ENCODE measurements at places on chromosomes 2 and 18.

GRCh38 chr18:41703744-41704530 is 251.1 kb upstream of the PIK3C3 start:
- no peak for DNase-seq

- peak; percentile 49 for DNase-seq
These were observed 10.4 kb upstream of the MAP3K2 start for GRCh38 chr2:127398239-127398590.

DNA sequence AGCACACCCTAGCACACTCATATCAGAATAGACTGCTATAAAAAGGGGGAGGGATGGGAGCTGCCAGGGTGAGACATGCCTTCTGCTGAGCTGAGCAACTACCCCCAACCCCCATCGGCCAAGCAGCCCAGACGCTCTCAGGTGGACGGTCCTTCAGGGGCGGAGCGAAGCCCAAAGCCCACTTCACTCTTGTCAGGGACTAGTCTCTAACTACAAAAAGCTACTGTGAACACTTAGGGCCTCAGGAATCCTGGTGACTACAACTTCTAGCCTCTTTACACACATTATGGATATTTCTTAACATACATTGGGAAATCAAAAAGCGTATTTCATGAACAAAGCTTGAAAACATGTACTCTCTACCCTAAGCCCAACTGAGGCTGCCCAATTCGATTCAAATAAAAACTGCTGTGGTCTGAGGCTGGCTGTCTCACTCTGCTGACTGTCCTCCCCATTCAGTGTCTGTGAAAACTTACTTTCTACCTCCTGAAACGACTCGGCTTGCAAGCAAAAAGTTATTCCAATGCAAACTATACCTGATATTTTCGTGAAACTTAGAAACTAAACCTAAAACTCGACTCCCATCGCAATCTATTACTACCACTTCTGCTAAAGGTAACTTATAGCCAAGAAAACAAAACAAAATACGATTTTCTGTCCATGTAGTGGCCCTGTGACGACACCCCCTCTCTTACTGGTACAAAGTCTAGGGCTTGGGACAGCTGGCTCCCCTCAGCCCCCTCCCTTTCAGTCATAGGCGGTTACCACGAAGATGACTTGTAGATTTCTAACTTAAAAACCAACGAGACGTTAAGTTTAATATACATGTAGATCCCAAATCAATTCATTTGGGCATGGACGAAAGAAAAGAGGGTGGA is 1.2 kb downstream of the SERTAD2 start:
- DNase-seq: peak; percentile 41

DNA sequence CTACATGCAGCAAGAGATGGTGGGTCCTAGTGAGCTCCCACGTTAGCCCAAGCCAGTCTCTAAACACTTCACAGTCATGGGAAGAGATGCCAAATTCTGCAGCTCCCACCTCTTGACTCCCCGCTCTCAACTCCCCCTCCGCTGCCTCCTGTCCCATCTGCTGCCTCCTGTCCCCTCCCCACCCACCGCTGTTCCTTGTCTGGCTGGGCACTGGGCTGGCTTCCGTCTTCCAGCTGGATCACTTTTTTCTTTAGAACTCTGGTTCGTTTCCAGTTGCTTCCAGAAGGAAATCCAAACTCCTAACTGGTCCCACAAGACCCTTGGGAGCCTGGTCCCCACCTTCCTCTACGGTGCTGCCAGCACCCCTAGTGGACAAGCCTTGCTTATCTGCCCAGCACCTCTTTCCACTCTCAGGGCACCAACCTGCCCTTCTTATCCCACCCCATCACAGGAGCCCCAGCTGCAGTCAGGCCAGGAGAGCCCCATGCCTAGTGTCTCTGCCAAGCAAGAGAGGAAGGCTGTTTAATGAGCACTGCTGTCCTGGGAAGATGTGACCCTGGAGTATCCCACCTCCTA is 12.1 kb upstream of the TWIST2 start:
- DNase-seq: no peak

DNA sequence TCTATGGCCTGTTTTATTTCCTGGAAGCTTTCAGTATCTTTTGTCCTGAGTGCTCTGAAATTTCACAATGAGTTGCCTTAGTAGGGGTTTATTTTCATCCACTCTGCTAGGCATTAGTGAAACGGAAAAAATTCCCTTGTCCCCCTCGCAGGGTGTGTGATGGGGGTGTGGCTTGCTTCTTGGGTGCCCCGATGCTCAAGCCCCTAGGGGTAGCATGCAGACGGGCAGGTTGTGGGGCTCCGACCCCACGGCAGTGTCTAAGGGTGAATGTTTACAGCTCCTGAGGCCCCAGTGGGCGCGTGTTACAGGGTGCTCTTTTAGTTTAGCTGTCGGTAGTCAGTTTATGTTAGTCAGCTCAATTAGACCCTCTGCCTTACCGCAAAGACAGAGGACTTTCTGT is 32.2 kb upstream of the MAP4K4 start:
- DNase-seq: no peak

DNA sequence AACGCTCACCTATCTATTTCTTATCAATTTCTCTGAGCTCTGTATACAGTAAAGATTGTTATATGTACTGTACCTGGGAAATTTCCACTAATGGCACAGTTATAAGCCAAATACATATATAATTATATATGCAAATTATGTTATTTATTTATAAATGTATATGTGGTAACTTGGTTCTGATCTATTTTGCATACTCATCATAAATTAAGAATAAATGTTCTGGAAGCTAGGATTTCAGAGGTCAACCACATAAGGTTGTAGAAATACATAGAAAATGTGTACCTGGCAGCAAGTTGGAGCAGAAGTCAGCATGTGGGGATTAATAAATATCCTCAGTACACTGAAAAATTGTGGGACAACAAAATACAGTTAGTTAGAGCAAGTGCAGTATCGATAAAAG is 353.7 kb upstream of the ZNF521 start:
- DNase-seq: no peak
